ENCODE measurements at places on chromosomes 5 and 9.

DNA sequence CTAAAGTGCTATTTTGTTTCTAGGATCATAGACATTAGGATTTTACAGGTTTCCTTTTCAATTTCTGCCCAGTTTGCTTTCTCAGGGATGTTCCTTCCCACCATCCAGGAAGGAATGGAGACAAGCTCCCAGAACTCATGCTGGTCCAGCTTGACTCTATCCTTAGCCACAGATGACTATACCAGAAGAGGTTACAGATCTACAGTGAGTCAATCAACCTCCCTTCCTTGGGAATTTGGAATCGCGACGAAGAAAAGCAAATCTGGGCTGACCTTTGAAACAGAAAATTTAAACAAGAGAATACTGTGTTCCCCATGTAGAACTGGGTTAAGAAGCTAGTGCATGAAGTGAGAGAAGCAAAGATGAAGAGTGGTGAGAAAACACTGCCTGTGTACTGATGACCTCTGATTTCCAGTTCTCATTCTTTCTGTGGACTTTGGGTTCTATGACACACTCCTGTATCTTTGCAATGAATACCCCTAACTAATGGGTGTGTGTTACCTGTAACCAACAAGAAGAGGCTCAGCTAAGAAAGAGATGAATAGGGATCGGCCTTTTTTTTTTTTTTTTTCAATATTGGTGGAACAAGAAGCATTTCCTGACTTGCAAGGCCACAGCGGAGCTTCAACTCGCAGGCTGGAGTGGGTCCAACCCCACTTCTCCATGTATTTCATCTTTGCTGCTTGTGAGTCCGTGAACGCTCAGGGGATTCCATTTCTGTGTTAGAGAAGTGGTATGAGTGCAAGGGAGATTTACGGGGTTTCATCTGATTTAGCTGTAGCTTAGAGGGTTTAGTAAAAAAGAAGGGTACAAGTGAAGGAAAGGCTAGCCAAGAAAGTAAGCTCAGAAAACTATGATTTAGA, 563.9 kb upstream of the CLINT1 start:
- DNase-seq, result no peak

DNA sequence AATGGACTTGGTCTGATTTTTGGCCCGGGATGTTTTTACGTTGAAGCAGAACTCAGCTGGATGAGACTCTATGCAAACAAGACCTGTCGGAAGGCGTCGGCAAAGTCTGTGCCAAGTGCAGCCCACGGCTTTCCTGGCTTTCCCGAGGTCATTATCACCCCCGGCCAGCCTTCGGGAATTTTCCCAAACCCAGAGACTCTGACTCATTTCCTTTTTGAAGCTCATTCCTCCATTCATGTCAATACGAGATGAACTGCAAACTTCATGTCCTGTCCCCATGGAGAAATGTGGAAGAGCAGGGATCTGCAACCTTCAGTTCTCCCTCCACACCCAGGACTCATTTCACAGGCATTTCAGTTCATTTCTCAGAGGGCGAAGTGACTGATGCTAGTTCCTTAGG, 95.3 kb downstream of the IRX2 start:
- DNase-seq, result no peak

GRCh38 chr5:58327289-58327688, 132.6 kb downstream of the PLK2 start:
- no peak for DNase-seq

GRCh38 chr9:95611354-95611753, 94.6 kb upstream of the PTCH1 start:
- no peak for DNase-seq

DNA sequence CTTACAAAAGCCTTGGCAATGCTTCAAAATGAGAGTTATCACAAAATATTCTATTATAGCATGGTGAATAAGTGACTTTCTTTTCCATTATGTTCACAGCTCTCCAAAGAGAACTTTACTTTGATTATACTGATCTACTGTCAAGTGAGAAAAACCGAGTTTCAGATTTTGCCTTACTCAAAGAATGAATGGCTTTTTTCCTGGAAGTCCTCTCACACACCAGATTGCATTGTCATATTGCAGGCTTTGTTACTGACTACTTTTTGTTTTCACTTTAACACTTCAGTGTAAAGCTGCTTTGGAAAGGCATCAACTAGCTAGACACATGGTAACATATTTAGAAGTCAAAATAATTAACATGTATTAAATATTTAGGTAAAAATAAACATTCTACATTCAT, 765.2 kb upstream of the NUDT12 start:
- no peak for DNase-seq

- no peak for DNase-seq
Observed at GRCh38 chr5:108129129-108129528, 252.8 kb downstream of the FBXL17 start.

DNA sequence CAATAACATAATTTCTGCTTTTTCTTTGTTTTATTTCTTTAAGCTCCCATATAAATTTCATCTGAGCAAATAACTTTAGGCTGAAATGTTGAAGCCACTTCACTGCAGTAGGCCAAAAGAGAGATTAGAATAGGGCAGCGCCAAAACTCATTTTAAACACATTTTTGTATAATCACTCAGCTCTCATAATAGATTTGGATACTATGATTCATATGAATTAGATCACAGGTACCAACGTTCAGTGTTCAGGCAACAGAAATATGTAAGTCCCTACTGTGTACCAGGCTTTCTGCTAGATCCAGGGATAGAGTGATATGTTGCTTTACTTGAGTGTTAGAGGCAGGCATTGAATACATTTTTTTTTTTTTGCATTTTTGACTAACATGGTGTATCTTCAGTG, 370.5 kb downstream of the PTPRD start:
- no peak for DNase-seq

Data from H7 (cell line).